CD8-positive, alpha-beta memory T cell (primary cell): ENCODE measurements at places on chromosomes 12 and 14. TPM values are rescaled to one million over a fixed set of nuclear protein-coding genes. Genes with fewer than 3 reads are reported as not detected.

MIP gene
- not detected for total RNA-seq

ANKRD9 gene
- 10.1 TPM for total RNA-seq

GDF3 gene
- total RNA-seq = not detected

LTB4R2 gene
- 8.7 TPM for total RNA-seq

OLR1 gene
- 0.11 TPM for total RNA-seq

CCT2 gene
- total RNA-seq = 411 TPM

LIN7A gene
- not detected for total RNA-seq

PPP1R12A gene
- total RNA-seq = 80.4 TPM

DNA sequence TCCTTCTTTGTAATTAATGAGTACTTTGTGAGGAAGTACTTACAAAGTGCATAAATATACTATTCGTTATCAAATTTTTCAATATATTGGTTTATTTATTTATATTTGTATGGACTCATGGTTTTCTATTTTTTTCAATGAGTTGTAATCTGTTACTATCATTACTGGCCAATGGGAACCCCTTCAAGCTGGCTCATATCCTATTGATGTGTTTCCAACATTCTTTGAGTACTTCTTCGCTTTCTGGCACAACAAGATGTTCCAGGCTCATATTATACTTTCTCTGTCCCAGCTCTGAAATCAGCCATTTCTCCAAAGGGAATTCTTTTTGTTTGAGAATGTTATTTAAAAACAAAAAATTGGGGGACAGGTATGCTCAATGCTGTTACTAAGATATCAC lies 17.5 kb downstream of the YBX3 start:
- peaks cover 4% of the 10 kb centered on the region for H3K4me1 ChIP-seq
- no peaks in the 10 kb centered on the region for H3K27me3 ChIP-seq
- H3K27ac ChIP-seq = no peak overlapping the region
- H3K36me3 ChIP-seq = no peaks in the 10 kb centered on the region
- no peak for DNase-seq

GRCh38 chr14:65502676-65503124 lies 90.2 kb downstream of the FUT8 start:
- H3K36me3 ChIP-seq = no peaks in the 10 kb centered on the region
- H3K4me3 ChIP-seq = no peak overlapping the region
- H3K27me3 ChIP-seq = no peaks in the 10 kb centered on the region

- H3K36me3 ChIP-seq = no peaks in the 10 kb centered on the region
- H3K27ac ChIP-seq = no peak overlapping the region
- no peak overlapping the region for H3K4me3 ChIP-seq
Measured at GRCh38 chr14:96722736-96723135, 74.4 kb upstream of the VRK1 start.

- H3K27me3 ChIP-seq = no peaks in the 10 kb centered on the region
- no peak overlapping the region for H3K4me3 ChIP-seq
Measured at GRCh38 chr12:8603856-8604255, 8.8 kb downstream of the AICDA start.

DNA sequence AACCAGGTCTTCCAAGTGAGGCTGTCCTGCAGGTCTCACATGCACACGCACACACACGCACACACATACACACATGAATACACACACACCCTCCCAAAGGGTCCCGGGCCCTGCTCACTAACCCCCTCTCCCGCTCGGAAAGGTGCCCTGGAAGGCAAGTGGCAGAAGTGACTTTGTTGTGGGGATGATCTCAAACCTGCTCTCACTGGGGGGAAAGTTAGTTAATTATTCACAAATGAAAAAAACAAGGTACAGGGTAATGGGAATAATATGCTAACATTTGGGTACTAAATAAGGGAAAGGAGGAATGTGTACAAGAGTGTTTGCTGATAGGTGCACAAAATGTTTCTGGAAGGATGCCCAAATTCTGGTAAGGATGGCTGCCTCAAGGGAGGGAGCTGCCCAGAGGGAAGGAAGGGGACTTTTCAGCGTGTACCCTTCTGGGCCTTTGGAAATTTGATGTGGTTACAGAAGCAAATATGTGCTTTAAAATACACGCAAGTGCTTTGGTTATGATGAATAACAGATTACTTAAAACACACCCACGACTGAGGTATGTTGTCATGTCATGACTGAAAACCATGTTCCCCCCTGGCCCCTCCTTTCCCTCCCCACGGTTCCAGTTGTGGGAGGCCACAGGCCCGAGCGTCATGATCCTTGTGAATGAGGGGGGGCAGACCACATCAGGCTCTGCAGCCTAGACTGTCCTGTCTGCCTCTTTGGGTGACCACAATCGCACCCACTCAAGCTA lies 43.3 kb upstream of the PLEKHG6 start:
- no peaks in the 10 kb centered on the region for H3K36me3 ChIP-seq
- no peaks in the 10 kb centered on the region for H3K4me1 ChIP-seq
- DNase-seq = no peak
- H3K27ac ChIP-seq = no peak overlapping the region

- DNase-seq = peak; percentile 21
- H3K4me1 ChIP-seq = no peaks in the 10 kb centered on the region
- no peak overlapping the region for H3K4me3 ChIP-seq
- no peak overlapping the region for H3K27ac ChIP-seq
- H3K36me3 ChIP-seq = no peaks in the 10 kb centered on the region
- H3K27me3 ChIP-seq = no peaks in the 10 kb centered on the region
Measured at GRCh38 chr14:59161561-59162175, 26.8 kb upstream of the DAAM1 start.

DNA sequence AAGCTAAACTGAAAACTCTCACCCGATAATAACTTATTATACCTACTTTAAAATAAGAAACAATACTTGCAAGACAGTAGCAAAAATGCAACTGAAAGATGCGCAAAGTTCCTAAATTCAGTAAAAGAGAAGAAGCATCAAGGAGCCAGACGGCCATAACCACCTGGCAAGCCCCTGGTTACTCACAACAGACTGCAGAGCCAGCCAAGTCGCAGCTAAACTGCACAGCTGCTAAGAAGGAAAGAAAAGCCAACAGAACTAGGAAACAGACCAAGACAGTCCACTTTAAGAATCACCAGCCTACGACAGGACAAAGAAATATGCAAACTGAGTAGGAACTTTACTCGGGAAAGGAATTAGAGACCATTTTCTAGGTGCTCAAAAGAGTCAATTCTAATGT lies 127.9 kb downstream of the TMTC1 start:
- DNase-seq = no peak
- H3K4me1 ChIP-seq = no peaks in the 10 kb centered on the region
- H3K27me3 ChIP-seq = no peaks in the 10 kb centered on the region
- H3K4me3 ChIP-seq = no peak overlapping the region
- no peaks in the 10 kb centered on the region for H3K36me3 ChIP-seq
- H3K27ac ChIP-seq = no peak overlapping the region

- H3K4me3 ChIP-seq = no peak overlapping the region
- peaks cover 11% of the 10 kb centered on the region for H3K4me1 ChIP-seq
- no peak for DNase-seq
- H3K36me3 ChIP-seq = no peaks in the 10 kb centered on the region
- H3K27ac ChIP-seq = peak overlapping the region; percentile 20
Measured at GRCh38 chr12:6827437-6827911, 733 bp upstream of the P3H3 start.

- H3K36me3 ChIP-seq = peaks cover 11% of the 10 kb centered on the region
- no peak for DNase-seq
- H3K4me1 ChIP-seq = peaks cover 44% of the 10 kb centered on the region
- peak overlapping the region; percentile 79 for H3K4me3 ChIP-seq
- H3K27ac ChIP-seq = peak overlapping the region; percentile 86
Measured at GRCh38 chr12:53179687-53180219, 769 bp upstream of the ZNF740 start.

DNA sequence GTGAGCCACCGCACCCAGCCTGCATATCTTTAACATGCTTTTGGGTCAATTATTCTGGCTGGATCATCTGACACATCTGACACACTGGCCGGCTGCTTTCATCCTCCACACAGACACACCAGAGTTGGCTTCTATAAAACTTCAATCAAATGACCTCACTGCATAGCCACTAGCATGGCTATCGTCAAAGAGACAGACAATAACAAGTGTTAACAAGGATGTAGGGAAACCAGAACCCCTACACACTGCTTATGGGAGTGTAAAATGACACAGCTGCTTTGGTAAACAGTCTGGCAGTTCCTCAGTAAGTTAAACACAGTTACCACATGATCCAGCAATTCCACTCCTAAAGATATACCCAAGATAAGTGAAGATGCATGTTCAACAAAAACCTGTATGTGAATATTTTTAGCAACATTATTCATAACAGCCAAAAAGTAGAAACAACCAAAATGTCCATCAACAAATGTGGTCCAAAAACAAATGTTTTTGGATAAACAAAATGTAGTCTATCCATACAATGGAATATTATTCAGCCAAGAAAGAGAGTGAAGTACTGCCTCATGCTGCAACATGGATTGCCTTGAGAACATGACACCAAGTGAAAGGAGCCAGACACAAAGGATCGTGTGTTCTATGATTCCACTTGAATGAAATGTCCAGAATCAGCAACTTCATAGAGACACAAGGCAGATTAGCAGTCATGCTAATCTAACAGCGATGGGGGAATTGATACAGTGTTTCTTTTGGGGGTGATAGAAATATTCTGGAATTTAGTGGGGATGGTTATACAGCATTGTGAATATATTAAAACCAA lies 10.1 kb downstream of the KDM2B start:
- H3K36me3 ChIP-seq = peaks cover 10% of the 10 kb centered on the region
- DNase-seq = no peak
- no peaks in the 10 kb centered on the region for H3K27me3 ChIP-seq
- no peak overlapping the region for H3K27ac ChIP-seq
- H3K4me3 ChIP-seq = no peak overlapping the region

DNA sequence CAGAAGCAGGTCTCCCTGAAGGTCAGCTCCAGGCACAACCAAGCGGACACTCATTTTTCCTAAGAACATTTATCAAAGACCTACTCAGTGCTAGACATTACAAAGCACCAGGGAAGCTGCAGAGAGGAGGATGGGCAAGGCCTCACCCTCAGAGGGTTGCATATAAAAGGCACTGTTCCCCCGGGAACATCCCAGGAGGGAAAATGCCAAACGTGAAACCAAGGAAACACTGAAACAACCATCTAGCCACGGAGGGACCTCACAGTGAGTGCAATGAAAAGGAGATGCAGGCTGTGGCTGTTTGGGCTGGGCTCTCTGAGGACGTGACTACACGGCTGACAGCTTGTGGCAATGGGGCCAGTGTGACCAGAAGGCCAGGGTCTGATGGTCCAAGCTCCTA lies 117.4 kb upstream of the VASH1 start:
- no peaks in the 10 kb centered on the region for H3K36me3 ChIP-seq
- no peak overlapping the region for H3K4me3 ChIP-seq
- H3K4me1 ChIP-seq = no peaks in the 10 kb centered on the region
- no peak for DNase-seq
- H3K27ac ChIP-seq = no peak overlapping the region

DNA sequence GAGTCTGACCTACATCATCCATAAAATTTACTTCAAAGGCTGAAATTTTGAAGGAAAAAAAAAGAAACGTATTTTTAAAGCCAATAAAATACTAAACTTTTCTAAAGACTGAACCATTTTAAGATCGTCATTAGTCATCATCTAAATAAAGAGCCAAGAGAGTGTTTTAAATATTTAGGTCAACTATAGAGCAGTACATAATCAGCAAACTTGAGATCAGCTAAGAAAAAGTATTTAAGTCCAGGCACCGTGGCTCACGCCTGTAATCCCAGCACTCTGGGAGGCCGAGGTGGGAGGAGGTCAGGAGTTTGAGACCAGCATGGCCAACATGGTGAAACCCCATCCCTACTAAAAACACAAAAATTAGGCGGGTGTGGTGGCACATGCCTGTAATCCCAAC lies 35.5 kb downstream of the HECTD1 start:
- H3K27me3 ChIP-seq = no peaks in the 10 kb centered on the region
- DNase-seq = no peak
- H3K4me1 ChIP-seq = no peaks in the 10 kb centered on the region
- H3K4me3 ChIP-seq = no peak overlapping the region

DNA sequence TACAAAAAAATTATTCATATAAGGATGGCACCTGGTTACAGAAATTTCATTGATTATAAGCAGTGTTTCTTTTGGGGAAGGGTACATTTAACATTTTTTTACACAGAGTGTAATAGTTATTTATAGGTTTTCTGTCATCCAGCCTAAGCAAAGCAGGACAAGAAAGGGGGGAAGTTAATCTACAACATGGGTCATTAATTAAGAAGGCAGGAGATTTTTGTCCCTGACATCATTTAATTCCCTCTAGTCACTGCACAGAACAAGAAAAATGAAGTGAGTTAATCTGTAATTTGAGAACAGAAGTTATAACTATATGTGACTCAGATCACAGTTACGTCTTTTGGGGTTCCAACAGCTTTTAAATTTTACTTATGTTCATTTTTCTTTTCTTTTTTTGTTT lies 173.4 kb downstream of the PTPRO start:
- H3K36me3 ChIP-seq = no peaks in the 10 kb centered on the region
- no peaks in the 10 kb centered on the region for H3K27me3 ChIP-seq
- H3K4me3 ChIP-seq = no peak overlapping the region
- DNase-seq = no peak
- H3K27ac ChIP-seq = no peak overlapping the region
- no peaks in the 10 kb centered on the region for H3K4me1 ChIP-seq

DNA sequence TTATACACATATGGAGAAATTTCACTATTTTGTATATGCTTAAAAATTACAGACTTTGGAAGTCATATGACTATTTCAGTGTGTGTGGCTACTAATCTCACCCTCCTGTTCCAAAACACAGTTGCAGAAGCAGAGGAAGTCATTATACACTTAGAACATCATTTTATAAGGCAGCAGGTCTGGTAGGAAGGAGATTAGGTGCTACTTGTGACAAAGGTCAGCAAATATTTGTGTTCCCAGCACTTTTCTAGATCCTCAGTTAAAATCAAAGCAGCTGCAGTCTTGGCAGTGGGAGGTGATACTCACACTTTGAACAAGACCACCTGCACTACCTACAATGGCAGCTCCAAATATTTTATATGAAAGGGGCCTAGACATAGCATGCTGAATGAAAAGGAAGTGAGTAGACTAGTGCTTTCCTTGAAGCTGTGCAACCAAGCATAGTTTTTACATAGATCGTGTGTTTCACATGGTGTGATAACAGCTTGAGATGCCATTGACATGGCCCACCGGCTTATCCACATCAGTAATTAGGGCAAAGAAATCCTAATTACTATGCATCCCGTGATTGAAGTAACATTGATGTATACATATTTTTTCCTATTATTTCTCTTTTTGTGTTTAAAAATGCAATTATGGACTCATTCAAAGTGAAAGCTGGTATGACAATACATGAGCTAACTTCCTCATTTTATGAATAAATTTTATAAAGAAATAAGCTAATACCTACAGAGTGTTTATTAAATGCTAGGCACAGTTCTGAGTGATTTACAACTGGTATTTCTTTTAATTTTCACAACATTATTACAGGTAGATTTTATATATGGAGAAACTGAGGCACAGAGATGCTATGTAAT lies 5.3 kb downstream of the GYS2 start:
- no peaks in the 10 kb centered on the region for H3K27me3 ChIP-seq
- no peak overlapping the region for H3K4me3 ChIP-seq
- H3K27ac ChIP-seq = no peak overlapping the region
- no peaks in the 10 kb centered on the region for H3K4me1 ChIP-seq

GRCh38 chr14:75164809-75165208 lies 11.6 kb downstream of the TMED10 start:
- no peak overlapping the region for H3K27ac ChIP-seq
- H3K4me3 ChIP-seq = no peak overlapping the region
- H3K36me3 ChIP-seq = no peaks in the 10 kb centered on the region
- H3K4me1 ChIP-seq = peaks cover 57% of the 10 kb centered on the region
- no peak for DNase-seq
